ENCODE measurements at places on chromosomes 7 and 10.

DNA sequence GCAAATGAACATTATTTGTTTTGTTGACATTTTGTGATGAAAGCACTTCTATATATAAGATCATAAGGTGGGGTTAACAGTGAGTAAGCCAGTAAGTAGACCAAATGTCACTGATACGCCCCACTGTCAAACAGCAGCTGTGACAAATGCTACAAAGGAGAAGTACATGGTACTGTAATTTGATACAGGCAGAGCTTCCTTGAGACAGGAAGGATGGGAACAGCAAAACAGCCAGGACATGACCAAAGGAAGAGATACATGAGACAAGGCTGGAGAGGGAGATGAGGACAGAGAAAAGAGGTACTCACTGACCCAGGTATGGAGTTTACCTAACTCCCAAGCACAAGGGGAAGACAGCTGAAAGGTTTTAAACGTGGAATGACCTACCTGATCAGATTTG is 127.0 kb downstream of the SRPK2 start:
- DNase-seq: no peak

DNA sequence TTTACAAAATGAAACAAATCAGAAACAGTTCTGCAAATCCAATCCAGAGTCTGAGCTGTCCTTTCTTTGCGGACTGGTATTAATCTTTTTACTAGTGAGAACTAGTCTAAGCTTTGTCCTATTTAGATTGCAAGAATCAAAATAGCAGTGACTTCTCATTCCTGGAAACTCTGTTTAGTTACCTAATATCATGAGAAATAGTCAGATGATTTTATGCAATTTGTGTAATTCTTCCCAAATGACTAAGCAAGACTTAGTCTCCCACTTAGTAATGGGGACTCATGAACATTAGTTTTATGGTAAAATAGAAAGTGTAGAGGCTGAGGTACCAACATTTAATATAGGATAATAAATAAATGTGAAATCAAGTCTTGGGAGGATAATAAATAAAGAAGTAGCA is 341.3 kb downstream of the DNAJB9 start:
- no peak for DNase-seq

GRCh38 chr10:18364987-18365775 is 225.0 kb downstream of the CACNB2 start:
- DNase-seq: no peak

- DNase-seq: no peak
Observed at GRCh38 chr10:52609071-52609470, 163.5 kb downstream of the MBL2 start.

DNA sequence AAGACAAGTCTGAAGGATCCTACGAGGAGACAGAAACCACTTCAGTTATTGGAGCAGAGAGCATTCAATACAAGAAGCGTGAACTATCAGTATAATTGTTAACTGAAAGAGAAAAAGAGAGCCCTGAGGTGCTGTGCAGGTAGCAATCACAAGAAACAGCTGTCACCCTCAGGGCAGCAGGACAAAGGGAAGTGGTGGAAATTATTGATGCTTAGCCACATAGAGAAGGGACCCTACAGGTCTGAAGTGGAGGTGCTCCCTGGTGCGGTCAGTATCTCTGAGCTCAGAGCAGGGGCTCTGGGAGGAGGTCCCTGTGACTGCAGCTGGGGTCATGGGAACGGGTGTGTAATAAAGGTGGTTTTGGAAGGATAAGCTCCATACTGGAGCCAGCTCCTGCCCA is 97.8 kb upstream of the KLF6 start:
- no peak for DNase-seq

GRCh38 chr7:44471850-44472249 is 18.6 kb downstream of the NUDCD3 start:
- no peak for DNase-seq
